ENCODE measurements at places on chromosomes 3 and 15.

GRCh38 chr3:34683851-34684250 is 885.4 kb downstream of the PDCD6IP start:
- DNase-seq: peak; percentile 39

DNA sequence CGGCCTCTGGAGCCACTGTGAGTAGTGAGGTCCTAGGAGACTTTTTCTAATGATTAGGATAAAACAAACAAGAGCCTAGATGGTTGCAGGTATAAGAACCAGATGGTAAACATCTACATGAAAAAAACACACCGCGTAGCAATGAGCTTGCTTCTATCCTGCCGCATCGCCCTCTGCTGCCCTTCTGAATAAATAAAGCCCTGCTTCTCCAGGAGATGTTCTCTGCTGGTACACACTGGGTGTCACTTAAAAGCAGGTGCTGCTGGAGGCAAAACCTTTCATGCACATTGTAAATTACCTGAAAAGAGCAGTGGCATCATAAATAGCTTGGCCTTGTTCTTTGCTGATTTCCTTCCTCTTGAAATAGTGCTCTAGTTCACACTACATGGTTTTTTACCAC is 164.4 kb upstream of the TOPAZ1 start:
- no peak for DNase-seq

DNA sequence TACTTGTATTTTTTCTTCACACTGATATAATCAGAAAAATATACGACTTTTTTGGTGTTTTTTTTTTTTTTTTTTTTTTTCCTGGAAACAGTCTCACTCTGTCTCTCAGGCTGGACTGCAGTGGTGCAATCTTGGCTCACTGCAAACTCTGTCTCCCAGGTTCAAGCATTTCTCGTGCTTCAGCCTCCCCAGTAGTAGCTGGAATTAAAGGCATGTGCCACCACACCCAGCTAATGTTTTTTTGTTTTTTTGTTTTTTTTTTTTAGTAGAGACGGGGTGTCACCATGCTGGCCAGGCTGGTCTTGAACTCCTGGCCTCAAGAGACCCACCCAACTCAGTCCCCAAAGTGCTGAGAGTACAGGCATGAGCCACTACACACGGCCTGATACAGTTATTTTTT is 20.8 kb upstream of the DNAAF4 start:
- no peak for DNase-seq

GRCh38 chr3:4466741-4467521 is at the start of gene SUMF1:
Gene SUMF1 (minus strand): TSS chr3:4467269. CDS start chr3:4467245, 24 bp downstream.
- peak; percentile 83 for DNase-seq

DNA sequence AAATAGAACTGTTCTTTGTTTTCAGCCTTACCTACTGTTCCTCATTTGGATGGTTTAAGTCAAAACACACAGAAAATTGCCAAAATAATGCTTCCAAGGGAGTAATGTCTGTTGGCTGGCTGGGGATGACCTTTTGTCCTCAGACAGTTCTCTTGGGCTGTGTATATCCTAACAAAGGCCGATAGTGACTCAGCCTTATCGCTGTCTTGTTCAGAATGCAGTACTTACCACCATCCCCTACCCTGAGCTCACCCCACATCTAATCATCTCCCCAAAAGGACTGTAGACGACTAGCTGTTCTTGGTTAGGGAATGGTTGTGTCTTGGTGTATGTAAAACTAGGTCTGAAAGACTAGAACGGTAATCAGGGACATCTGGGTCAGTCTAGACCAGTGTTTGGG is 35.0 kb downstream of the RAB11A start:
- no peak for DNase-seq

DNA sequence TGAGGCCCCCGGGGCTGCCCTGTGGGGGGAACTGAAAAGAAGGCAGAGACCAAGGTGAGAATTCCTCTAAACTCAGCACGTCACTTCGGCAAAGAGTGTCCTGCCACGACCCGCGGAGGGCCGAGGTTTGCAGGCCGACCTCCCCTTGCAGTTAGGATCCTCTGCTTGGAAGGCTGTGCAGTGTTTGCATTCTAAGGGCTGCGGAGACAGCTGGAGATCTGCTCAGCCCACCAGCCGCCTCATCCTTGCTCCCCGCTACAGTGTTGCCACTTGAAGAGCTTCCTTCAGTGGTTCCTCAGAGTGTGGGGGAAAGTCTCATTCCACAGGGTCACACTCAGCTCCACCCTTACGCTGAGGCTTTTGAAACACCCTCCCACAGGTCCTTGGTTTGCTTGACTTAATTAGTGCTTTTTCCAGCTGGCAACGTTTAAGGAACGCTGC is 10.8 kb downstream of the SLC51A start:
- no peak for DNase-seq

DNA sequence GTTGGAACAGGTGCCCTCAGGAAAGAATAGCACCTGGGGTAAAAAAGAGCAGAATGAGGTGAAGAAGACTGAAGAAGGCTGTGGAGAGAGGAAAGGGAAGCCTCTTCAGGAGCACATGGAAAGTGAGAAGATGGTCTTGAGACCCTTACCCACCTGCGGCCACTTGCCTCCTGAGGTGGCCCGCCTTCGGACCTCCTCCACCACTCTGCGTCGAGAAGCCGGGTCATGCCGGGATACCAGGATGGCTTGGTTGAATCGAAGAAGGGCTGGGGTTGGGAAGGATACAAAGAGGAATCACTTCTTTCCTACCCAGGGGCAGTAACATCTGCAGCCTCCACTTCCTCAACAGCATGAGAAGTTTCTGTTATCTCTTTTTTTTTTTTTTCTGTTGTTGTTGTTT is 3.0 kb downstream of the LPCAT4 start:
- DNase-seq: no peak

DNA sequence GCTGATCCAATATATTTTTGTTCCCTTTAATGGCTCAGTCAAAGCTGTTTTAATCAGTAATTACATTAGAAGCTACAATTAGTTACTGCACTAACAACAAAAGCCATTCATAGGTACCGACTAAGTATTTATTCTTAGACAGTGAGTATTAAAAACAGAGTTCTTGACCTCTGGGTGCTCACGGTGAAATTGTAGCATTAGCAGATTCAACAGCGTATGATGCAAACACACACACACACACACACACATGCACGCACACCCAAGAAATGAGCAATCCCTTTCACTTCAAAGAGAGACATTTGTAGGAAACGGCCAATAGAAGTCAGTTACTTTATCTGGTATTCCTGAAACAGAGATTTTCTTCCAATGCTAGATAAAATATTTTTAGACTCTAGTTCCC is 27.0 kb upstream of the MITF start:
- DNase-seq: no peak

- DNase-seq: no peak
These were observed 53.3 kb downstream of the SLC6A6 start for GRCh38 chr3:14455571-14456317.
